ENCODE measurements at places on chromosomes 1 and 21. TPM values are rescaled to one million over a fixed set of nuclear protein-coding genes. Genes with fewer than 3 reads are reported as not detected.

Gene ASCL5
- not detected for polyA plus RNA-seq

Gene WDR64
- not detected for polyA plus RNA-seq

Gene CDK11B
- 30.1 TPM for polyA plus RNA-seq

Gene TNFAIP8L2
- not detected for polyA plus RNA-seq

Gene PDE4B
- polyA plus RNA-seq: not detected
